Smooth muscle cell of the pulmonary artery (primary cell): ENCODE measurements at places on chromosomes 11 and 22. TPM values are rescaled to one million over a fixed set of nuclear protein-coding genes. Genes with fewer than 3 reads are reported as not detected.

OR2AG1 gene
- not detected in 2 replicates for total RNA-seq

PITPNM1 gene
- 26.5 and 36.7 TPM in 2 replicates for total RNA-seq

DENND6B gene
- total RNA-seq, result 3.3 and 4.3 TPM in 2 replicates

C22orf15 gene
- 1.4 and 1.8 TPM in 2 replicates for total RNA-seq

PES1 gene
- total RNA-seq, result 72.5 and 83.5 TPM in 2 replicates

PGA4 gene
- 2.5 TPM in 1 of 2 replicates, not detected in the other for total RNA-seq

OR56A1 gene
- total RNA-seq, result not detected in 2 replicates

CLCF1 gene
- 4.4 and 5.3 TPM in 2 replicates for total RNA-seq

CARS1 gene
- total RNA-seq, result 71.2 and 85.3 TPM in 2 replicates

C1QTNF4 gene
- 0.07 and 0.17 TPM in 2 replicates for total RNA-seq

RCOR2 gene
- 2.3 and 5.8 TPM in 2 replicates for total RNA-seq

OR8G1 gene
- not detected in 2 replicates for total RNA-seq

PMM1 gene
- 23.5 and 25.9 TPM in 2 replicates for total RNA-seq

RAB36 gene
- 3.8 and 4.8 TPM in 2 replicates for total RNA-seq

NCR3LG1 gene
- total RNA-seq, result 3.5 and 8.4 TPM in 2 replicates

CD3E gene
- not detected in 2 replicates for total RNA-seq

PRG3 gene
- total RNA-seq, result not detected in 2 replicates

TEAD1 gene
- 104 and 107 TPM in 2 replicates for total RNA-seq

SCN2B gene
- 0.03 and 0.13 TPM in 2 replicates for total RNA-seq

NECTIN1 gene
- 4.5 and 8.6 TPM in 2 replicates for total RNA-seq

MYO7A gene
- total RNA-seq, result 0.13 and 0.20 TPM in 2 replicates

SLCO2B1 gene
- total RNA-seq, result 0.03 TPM in 1 of 2 replicates, not detected in the other

KCNK4 gene
- 0.13 and 0.20 TPM in 2 replicates for total RNA-seq

WNT7B gene
- total RNA-seq, result not detected in 2 replicates

TRIM29 gene
- total RNA-seq, result 0.20 and 0.33 TPM in 2 replicates

CHRNA10 gene
- total RNA-seq, result 0.79 and 1.1 TPM in 2 replicates

APOL4 gene
- total RNA-seq, result 0.07 and 0.39 TPM in 2 replicates

AIFM3 gene
- 0.52 and 0.56 TPM in 2 replicates for total RNA-seq

AGBL2 gene
- total RNA-seq, result 1.1 and 1.8 TPM in 2 replicates

MRGPRF gene
- 20.2 and 65.7 TPM in 2 replicates for total RNA-seq

TMPRSS13 gene
- total RNA-seq, result not detected in 2 replicates

FOXR1 gene
- total RNA-seq, result not detected in 2 replicates

PARVG gene
- 0.13 TPM in 1 of 2 replicates, not detected in the other for total RNA-seq
